ENCODE measurements at places on chromosomes 4 and X. TPM values are rescaled to one million over a fixed set of nuclear protein-coding genes. Genes with fewer than 3 reads are reported as not detected.

Gene RASSF6
- not detected for total RNA-seq

Gene PPEF1
- not detected for total RNA-seq

Gene AFF2
- 7.6 TPM for total RNA-seq

Gene EDNRA
- total RNA-seq, result 22.8 TPM

Gene SAGE1
- not detected for total RNA-seq

Gene REELD1
- 0.62 TPM for total RNA-seq

Gene NWD2
- total RNA-seq, result not detected

DNA sequence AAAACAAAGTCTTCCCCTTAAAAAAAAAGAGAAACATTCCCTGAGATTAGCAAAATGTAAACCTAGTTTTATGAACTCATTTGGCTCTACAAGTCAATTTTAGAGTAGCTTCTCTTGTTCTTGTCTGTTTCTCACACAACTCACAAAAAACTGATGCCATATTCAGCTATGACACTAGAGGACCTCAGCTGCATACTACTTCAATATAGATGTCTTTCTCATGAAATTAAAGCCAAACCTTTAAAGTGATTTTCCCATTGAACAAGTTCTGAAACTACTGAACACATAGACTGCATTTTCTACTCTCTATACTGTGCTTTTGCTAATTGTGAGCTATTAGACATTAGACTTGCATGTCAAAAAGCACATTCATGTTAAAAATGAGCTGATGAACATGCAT lies 49.8 kb downstream of the TBCK start:
- no peak for DNase-seq

DNA sequence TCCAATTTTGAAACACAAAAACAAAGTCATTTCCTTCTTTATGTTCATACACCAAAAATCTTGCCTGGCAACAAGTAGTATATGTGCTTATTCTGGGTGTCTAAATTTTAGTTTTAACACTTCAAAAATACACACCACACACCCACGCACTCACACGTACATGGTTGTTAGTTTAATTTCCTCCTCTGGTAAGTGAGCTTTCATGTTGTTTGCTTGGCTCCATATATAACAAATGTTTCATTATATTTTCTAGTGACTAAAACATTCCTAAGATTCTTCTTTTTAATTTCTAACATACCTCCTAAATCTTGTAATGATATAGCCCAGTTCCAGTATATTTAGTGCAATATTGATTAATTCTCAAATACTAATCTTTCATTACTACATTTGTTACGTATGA lies 80.9 kb downstream of the PRDM5 start:
- DNase-seq, result no peak

DNA sequence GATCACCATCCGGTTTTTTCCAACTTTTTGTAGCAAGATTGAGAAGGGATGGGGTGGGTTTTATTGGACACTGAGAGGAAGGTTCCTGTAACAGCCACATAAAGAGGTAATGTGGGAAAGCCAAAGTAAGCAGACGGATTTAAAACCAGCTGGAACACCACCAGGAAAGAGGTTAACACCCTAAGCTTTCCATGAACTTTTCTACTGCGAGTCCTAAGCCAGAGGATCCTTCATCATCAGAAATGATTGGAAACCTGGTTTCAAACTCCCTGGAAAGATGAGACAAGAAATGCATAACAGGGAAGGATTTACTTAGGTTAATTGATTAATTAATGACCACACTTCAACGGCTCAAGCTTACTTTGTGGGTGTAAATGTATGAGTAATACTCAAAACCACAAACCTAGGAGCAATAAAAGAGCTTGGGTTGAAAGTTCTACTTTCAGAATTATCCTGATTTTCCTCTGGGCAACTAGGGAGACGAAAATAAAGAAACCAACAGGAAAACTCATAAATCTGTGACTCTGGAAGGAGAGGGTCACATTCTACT lies 91.5 kb downstream of the COX18 start:
- no peak for DNase-seq

DNA sequence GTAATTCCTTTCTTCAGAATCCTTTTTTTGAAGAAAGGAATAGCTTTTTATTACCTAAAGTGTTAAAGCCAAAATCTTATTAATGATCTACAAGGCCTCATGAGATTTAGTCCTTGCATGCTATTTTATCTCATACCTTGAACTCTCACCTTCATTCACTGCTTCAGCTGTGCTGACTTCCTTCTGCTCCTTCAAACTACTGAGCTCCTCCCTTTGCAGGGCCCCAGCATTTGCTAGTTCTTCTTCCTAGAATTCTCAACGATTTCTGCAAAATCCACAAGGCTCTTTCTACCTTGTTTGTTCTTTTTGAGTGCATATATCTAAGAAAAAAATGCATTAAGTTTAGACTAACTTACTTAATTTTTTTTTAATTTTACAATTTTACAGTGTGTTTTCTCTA lies 619.5 kb downstream of the EPHA5 start:
- no peak for DNase-seq

GRCh38 chrX:55839485-55839884 lies 121.9 kb downstream of the RRAGB start:
- no peak for DNase-seq

GRCh38 chrX:44006081-44006480 lies 32.9 kb upstream of the NDP start:
- DNase-seq, result no peak

DNA sequence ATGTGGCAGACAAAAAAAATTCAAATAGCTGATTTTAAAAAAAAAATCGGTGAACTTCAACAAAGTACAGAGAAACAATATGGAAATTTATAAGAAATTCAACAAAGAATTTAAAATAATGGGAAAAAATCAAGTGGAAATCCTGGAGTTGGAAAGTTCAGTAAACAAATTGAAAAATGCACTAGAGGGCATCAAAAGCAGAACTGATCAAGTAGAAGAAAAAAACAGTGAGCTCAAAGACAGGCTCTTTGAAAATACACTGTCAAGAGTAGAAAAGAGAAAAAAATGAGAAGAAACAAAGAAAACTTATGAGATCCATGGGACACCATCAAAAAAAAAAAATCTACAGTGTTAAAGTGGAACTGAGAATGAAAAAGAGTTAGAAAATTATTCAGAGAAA lies 19.6 kb upstream of the FRG1 start:
- DNase-seq, result no peak

DNA sequence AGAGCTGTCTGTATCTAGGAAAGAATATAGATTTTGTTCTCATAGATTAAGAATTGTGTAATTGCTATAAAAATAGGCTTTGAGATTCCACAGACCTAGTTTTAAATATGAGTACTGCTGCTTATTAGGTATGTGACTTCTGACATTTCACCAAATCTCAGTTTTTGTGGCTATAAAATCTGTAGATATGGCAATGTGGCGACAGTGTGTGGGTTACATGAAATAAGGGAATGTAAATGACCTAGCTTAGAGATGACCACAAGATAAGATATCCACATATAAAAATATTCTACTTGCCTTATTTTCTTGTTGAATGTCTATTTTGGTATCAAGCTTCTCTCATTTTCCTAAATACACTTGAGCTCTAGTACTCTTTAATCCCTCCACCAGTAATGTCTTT lies 193.8 kb downstream of the UNC5C start:
- no peak for DNase-seq

GRCh38 chr4:140408974-140409373 lies 18.5 kb downstream of the CLGN start:
- DNase-seq, result no peak

DNA sequence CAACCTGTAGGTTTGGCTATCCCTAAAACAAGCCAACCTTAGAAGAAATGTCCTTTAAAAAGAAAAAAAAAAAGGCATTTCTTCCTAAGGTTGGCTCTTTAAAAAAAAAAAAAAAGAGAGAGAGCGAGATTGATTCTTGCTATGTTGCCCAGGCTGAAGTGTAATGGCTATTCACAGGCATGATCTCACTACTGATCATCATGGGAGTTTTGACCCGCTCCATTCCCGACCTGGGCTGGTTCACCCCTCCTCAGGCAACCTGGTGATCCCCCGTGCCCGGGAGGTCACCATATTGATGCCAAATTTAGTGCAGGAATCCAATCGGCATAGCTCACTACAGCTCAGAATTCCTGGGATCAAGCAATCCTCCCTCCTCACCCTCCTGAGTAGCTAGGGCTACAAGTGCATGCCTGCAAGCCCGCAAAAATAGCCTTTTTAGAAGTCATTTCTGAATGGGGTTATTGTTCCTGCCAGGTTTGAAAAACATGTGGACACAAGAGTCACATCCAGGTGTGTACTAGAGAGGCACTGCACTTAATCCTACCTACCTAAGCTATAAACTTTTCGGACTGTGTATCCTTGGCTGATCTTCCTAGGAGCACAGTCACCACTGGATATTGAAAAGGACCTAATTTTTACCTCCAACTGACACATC lies 61.4 kb upstream of the ZCCHC13 start:
- no peak for DNase-seq

DNA sequence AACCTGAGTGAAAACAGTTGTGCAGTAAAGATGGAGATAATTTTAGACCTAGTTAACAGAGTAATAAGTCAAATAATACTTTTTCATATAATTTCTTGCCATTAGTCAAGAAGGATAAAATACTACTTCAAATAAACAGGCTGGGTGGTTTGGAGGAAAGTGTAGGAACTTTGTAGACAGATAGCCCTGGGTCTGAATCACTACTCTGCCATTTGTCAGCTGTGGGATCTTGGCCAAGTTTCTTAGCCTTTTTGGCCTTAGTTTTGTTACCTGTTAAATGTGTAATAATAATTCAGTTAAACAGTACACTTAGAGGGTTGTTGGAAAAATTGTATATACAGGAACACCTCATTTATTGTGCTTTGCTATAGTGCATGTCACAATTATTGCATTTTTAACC lies 163.7 kb downstream of the NPNT start:
- no peak for DNase-seq

DNA sequence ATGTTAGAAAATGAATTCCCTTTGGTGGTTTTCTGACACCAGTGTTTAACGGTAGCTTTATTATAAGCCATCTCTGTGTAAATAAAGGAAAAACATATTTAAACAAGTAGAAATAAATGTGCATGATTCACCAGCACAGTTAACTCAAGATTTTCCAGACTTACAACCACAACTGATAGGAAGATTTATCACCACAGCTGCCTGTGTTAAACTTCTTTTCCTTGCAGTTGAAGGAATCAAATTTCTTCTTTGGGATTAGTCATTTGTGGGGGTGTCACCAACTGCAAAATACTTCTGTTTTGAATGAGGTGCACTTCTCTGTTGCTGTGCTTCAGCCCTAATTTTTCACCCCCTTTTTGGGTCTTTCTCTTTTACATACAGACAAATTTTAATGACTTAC lies 128.1 kb upstream of the STK26 start:
- no peak for DNase-seq

GRCh38 chr4:68877555-68877954 lies 61.8 kb downstream of the UGT2B10 start:
- no peak for DNase-seq

GRCh38 chr4:161813889-161814288 lies 349.9 kb downstream of the FSTL5 start:
- DNase-seq, result no peak

- no peak for DNase-seq
Measured at GRCh38 chrX:97691901-97692455, 808.3 kb downstream of the RPA4 start.

GRCh38 chr4:64781737-64782326 lies 372.6 kb upstream of the TECRL start:
- DNase-seq, result no peak

DNA sequence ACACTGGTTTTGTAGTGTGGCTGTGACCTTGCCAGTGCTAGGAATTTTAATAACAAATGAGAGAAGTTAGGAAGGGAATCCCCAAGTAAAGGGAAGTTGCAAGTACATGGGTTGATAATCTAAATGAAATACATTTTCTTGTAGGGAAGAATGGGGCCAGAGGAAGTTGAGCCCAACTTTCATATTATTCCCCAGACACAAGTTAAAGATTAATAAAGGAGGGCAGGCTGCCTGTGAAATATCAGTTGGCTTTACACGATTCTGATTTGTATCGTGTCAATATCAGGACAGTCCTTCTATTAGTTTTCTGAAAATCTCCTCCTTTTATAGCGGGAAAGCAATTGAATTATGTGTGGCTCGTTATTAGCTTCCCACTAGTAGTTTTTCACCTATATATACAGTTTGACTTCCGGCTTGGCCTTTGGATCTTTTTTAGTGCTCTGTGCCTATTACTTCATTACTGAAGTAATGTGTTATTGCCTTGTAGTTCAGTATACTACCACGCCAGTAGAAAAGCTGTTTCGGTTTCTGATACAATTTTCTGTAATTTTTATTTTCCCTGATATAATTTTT lies 1.7 kb downstream of the PDLIM5 start:
- no peak for DNase-seq

GRCh38 chr4:107736924-107737448 lies 17.0 kb upstream of the PAPSS1 start:
- no peak for DNase-seq

DNA sequence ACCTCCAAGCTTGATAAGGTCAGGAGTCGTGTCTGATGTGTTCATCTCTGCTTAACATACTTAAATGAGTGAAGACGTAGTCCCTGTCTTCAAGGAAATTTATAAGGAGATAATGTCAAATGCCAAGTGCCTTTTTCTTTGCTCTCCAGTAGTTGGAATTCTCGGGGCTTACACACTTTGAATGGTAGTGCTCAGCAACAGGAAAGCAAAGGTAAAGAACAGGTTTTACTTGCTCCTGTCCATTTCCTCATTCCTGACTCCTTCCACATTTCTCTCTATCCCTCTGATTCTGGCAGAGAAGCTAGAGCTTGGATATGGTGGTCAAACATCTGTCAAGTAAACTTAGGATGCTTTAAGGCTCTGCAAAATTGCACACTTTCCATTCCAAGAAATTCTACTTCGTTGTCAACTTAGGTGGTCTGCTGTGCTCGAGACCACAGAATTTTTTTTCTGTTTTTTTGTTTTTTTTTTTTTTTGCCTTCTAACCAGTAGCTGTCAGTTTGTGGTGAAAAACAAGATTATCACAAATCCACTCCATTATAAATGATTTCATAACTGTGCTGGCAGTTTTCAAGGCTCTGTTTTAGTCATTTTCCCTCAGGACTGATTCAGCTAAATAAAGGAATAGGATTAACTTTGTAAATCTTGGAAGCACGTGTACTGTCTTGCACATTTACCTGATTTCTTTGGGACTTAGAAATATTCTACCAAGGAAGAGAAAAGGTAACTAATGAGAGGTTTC lies 180.8 kb upstream of the ANXA3 start:
- no peak for DNase-seq

GRCh38 chr4:6355052-6355451 lies 85.4 kb downstream of the WFS1 start:
- no peak for DNase-seq

GRCh38 chrX:15946783-15947580 lies 92.4 kb upstream of the AP1S2 start:
- DNase-seq, result no peak

DNA sequence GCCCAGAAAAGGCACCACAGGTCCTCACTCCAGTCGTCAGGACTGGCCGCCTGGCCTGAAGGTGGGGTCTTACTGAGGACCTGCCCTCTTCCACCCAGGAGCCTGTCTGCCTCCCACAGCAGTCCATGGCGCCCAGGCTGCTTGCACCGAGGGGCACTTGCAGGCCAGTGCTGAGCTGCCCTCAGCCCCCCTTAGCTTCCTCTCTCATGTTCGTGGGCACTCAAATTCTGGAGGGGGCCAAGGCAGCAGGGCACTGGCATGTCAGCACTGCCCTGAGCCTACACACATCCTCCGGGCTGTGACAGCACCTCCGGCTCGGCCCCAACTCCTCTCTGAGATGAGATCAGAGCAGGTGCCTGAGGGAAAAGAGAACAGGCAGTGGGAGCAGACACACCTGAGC lies 27.2 kb upstream of the ZBTB33 start:
- DNase-seq, result no peak

Measured in sciatic nerve (tissue), 2 donors.